ENCODE measurements at places on chromosomes 5 and 9. TPM values are rescaled to one million over a fixed set of nuclear protein-coding genes. Genes with fewer than 3 reads are reported as not detected.

GRCh38 chr5:174172152-174172551, 126.6 kb downstream of the NSG2 start:
- no peak for DNase-seq
- no peaks in the 10 kb centered on the region for H3K36me3 ChIP-seq
- H3K4me3 ChIP-seq, result no peak overlapping the region
- no peaks in the 10 kb centered on the region for H3K27me3 ChIP-seq
- no peak overlapping the region for H3K27ac ChIP-seq

DNA sequence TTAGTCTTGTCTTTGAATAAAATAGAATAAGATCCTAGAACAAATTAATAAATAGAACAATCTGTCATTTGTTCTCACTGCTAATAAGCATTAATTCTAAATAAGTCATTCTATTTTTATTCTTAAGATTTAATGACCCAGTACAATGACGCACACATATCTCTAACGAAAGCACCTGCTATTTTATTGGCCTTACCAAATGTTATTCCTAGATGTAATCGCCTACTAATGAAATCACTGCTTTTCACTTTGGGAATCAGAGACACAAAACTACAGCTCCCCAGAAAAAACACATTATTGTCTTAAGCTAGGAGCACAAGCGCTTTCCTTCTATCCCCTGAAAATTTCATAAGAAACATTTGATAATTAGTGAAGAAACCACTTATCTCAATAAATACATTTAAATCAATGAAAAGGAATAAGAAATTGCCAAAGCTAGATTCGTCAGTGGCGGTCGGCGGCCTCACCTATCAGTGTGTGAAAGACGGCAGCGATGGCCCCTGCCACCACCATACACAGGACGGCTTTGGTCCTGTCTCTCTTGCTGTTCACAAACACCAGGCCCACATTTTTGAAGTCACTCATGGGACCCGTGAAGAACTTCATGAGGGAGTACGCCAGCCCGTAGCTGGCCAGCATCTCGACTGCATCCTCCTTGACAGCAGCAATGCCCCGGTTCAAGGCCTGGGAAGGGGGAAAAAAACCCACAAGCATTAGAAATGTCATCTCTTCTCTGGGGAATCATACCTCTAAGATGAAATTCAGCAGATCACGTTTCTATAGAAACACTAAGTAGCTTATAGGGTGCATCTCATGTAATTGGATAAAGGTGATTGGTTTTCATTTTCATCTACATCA, 102.8 kb downstream of the ANKH start:
- no peak overlapping the region for H3K27ac ChIP-seq
- DNase-seq, result peak; percentile 56
- no peaks in the 10 kb centered on the region for H3K36me3 ChIP-seq
- H3K4me1 ChIP-seq, result no peaks in the 10 kb centered on the region
- no peak overlapping the region for H3K4me3 ChIP-seq

DNA sequence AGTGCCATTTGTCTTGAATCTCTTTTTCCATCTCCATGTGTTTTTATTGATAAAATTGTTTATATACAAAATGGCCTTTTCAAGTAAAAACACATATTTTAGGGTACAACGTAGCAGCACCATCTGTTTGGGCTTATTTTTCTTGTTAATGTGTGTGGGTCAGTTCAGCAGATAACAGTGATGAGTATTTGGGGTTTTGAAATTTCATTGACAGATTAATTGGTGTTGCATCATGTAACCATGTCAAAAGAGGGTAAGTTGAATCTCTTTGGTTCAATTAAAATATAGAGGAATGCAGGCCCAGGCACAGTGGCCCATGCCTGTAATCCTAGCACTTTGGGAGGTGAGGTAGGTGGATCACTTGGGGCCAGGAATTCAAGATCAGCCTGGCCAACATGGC, 20.0 kb upstream of the PURA start:
- no peak overlapping the region for H3K27ac ChIP-seq
- H3K36me3 ChIP-seq, result no peaks in the 10 kb centered on the region
- H3K4me3 ChIP-seq, result no peak overlapping the region
- no peak for DNase-seq

- no peaks in the 10 kb centered on the region for H3K27me3 ChIP-seq
- no peaks in the 10 kb centered on the region for H3K36me3 ChIP-seq
- H3K4me3 ChIP-seq, result no peak overlapping the region
- H3K4me1 ChIP-seq, result peaks cover 11% of the 10 kb centered on the region
- H3K27ac ChIP-seq, result no peak overlapping the region
These were observed 243.6 kb downstream of the DENND1A start for GRCh38 chr9:123686131-123686828.

GFPT2 gene
- total RNA-seq, result 20.1 TPM

ANKHD1 gene
- total RNA-seq, result 64.3 TPM

- DNase-seq, result peak; percentile 80
- H3K4me1 ChIP-seq, result no peaks in the 10 kb centered on the region
- H3K27me3 ChIP-seq, result no peaks in the 10 kb centered on the region
- no peaks in the 10 kb centered on the region for H3K36me3 ChIP-seq
These were observed 12.7 kb downstream of the DUSP1 start for GRCh38 chr5:172758077-172758833.

GRCh38 chr9:91302831-91303230, 58.9 kb downstream of the AUH start:
- no peaks in the 10 kb centered on the region for H3K36me3 ChIP-seq
- H3K4me3 ChIP-seq, result no peak overlapping the region
- peak overlapping the region; percentile 61 for H3K27ac ChIP-seq
- no peaks in the 10 kb centered on the region for H3K27me3 ChIP-seq
- DNase-seq, result no peak

- no peaks in the 10 kb centered on the region for H3K4me1 ChIP-seq
- DNase-seq, result no peak
- H3K36me3 ChIP-seq, result no peaks in the 10 kb centered on the region
- H3K27me3 ChIP-seq, result peaks cover 7% of the 10 kb centered on the region
These were observed 24.2 kb upstream of the ANKRD18A start for GRCh38 chr9:38644601-38645000.
